GM23248 (cell line): ENCODE measurements at places on chromosomes 6 and 20.
A peak's percentile ranks its signal among the peaks of the same experiment; 100 is the strongest.

DNA sequence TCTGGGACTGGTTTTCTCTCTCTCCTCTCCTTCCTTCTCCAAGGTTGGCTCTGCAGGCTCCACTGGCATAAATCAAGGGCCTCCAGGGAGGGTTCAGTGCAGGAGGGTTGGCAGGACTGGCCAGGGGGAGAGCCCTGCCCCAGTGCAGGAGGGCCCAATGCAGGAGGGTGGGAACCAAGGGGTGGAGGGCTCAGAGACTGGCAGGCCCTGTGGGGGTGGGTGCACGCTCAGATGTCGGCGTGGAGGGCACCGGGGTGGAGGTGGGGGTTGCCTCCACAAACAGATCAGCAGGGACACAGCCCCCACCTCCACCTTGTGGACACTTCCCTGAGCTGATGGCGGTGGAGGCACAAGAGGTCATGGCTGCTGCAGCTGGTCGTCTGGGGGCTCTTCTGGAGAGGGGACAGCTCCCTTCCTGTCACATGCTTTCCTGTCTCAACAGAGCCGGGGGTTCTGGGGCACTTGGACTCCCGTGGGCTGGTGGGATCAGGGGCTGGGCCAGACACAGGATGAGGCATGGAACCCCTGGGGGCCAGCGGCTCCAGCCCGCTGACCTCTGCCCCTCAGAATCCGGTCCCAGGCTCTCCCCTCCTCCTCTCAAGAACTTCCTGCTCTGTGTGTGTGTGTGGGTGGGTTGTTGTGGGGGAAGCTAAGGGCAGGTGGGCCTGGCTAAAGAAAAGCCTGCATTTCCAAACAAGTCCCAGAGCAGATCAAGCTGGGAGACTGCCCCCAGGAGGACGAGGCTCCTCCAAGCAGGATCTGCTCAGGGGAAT is 2.7 kb upstream of the ABHD16B start:
- DNase-seq: peak; percentile 24

GRCh38 chr6:20236909-20237600 is 24.8 kb upstream of the MBOAT1 start:
- DNase-seq: no peak

GRCh38 chr20:14412065-14412681 is 74.8 kb upstream of the FLRT3 start:
- DNase-seq: no peak

DNA sequence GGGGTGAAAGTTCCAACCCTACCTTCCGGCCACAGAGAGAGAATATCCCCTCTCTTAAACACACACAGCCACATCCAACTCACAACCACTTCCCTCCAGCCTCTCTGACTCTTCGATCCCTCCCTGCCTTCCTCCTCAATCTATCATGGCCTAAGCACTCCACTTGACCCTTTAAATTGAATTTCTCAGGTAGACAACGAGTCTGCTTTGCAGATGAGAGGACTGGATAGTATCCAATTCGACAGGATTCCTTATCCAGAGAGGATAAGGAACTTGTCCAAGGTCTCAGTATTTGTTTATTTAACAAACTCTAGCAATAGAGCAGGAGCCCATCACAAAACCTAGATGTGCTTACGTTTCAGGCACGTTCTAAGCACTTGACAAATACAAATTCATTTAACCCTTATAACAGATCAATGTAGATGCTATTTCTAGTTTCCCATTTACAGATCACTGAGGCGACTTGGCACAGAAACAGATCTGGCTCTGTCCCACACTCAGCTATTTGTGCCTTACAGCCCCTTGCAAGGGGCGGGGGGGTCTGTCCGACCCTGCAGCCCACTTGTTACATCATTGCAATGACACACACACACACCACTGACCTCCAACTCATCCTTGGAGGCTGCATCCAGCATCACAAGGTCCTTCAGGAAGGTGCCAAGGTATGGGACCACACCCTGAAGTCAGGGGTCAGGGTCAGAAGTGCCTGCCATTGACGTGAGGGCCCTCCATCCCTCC is 4.5 kb downstream of the RGL2 start:
- no peak for DNase-seq

DNA sequence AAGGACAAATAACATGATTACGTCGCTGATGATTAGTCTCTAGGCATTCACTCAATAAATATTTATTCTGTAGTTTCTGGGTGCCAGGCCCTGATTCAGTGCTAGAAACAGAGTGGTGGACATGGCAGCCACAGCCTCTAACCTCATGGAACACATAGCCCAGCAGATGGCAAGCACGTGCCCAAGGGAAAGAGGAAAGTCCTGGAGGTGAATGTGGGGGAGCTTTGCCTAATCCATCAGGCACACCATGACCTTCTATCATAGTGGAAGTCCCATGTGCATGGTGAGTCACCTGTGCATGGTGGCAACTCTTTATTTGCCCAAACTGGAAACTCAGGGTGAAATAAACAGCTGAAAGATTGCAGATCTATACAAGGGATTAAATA is 143.0 kb upstream of the TNFAIP3 start:
- peak; percentile 21 for DNase-seq

- peak; percentile 94 for DNase-seq
Measured at GRCh38 chr6:11851387-11851786, 72.8 kb upstream of the ADTRP start.

DNA sequence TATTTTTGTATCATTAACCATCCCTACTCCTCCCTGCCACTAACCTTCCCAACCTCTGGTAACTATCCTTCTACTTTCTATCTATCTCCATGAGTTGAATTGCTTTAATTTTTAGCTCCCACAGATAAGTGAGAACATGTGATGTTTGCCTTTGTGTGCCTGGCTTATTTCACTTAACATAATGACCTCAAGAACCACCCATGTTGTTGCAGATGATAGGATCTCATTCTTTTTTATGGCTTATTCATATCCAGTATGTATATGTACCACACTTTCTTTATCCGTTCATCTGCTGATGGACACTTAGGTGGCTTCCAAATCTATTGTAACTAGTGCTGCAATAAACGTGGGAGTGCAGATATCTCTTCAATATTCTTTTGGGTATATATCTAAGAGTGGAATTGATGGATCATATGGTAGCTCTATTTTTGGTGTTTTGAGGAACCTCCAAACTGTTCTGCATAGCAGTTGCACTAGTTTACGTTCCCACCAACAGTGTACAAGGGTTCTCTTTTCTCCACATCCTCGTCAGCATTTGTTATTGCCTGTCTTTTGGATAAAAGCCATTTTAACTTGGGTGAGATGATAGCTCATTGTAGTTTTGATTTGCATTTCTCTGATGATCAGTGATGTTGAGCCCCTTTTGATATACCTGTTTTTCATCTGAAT is 201.4 kb downstream of the ARHGAP18 start:
- no peak for DNase-seq

DNA sequence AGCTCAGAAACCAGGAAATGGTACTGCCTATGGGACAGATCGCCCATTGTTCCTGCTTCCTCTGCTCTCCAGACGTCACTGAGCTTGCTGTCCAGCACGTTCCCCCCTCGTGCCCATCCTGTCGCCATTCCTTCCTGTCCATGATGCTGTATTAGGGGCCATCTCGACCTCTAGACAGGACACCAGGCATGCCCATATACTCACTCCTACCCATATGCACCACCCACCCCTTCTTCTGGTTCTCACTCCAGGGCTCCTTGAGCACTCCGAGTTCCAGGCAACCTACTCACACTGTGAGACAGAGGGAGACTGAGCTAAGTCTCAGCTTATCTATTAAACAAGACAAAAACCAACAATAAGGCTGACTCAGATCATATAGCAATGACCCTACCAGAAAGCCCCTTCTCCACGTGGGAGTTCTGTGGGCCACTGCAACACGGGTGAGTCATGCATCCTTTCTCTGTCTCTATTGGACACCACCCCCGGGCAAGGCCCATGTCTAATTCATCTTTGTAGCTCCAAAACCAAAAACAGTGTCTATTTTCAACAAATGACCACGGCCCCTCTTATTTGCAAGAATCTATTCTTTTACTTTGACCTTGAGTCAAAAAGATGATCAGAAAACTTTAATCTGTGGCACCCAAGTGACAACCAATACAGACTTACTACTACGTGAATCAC is 65.7 kb downstream of the PSMG4 start:
- DNase-seq: peak; percentile 96

DNA sequence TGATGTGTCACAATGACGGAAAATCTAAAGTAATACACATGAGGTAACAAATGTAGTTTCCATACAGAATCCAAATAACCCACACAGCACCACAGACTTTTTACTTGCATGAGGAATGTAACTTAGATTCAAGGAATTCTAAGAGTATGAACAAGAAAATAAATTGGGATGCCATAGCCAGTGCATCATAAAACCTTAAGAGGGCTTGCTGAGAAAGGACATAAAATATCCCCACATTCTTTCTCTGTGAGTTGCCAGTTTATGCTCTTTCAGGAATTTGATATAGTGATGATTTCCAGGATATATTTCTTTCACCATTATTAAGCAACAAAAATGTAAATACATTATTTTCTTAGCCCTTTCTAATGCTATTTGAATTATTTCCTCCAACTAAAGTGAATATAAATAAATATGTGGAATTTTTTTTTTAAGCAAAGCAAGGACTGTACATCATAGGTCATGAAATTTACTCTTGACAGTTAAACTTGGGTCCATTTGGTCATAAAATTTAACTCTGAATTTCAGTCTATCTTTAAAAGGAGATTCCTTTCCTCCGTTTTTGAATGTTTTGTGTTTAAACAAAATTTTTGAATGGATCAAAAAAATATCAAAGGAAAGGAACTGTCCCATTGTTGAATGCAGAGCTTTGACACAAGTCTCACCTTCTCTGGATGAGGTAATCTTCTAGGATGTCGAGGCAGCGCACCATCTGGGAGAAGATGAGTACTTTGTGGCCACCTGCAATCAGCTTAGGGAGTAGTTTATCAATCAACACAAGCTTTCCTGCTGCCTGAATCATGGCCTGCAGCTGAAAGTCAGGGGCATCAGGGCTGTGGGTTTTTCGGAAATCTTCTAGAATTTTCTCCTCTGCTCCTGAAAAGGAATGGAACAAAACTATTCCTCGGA is 116.3 kb upstream of the EMILIN3 start:
- DNase-seq: peak; percentile 88

GRCh38 chr20:36491901-36492617 is 49.3 kb upstream of the MYL9 start:
- DNase-seq: peak; percentile 53

DNA sequence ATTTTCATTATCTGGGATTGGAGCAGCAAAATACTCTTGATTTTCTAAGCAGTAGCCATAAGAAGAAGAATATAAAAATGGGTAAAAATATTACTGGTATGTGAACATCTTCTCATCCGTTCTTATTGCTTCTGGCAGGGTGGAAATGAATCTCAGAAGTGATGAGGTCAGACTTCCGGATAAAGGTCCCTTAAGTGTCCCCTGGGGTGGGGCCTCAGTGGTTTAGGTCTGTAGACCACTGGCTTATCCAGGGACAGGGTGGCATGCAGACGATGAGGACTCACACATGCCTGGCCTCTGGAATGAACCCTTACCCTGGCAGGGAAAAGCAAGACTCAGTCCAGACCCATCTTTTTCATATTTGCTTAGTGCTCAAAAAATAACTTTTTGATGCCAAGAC is 143.3 kb downstream of the UST start:
- peak; percentile 27 for DNase-seq
